IPS DF 6.9 (cell line): ENCODE measurements at places on chromosomes 4 and X.

GRCh38 chr4:101967697-101968346, 177.3 kb downstream of the BANK1 start:
- no peaks in the 10 kb centered on the region for H3K36me3 ChIP-seq
- H3K4me3 ChIP-seq: no peak overlapping the region
- H3K27me3 ChIP-seq: no peaks in the 10 kb centered on the region
- H3K4me1 ChIP-seq: no peaks in the 10 kb centered on the region
- H3K27ac ChIP-seq: no peak overlapping the region
- no peak for DNase-seq

DNA sequence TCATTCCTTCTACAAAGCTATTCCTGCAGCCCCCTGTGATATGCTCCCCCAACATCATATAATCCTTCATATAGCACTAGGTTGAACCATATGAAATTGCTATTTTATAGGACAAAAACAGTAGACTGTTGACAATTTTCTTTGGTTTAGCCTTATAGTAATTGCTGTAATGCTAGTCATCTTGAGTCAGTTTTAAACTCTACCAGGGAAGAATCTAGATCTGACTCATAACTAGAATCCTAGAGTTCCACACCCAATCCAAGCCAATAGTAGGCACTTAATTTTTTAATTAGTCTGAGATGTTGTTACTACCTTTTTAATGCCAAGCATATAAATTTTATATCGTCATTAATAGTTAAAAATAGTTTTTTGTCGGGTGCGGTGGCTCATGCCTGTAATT, 136.8 kb downstream of the CHRNA9 start:
- no peak overlapping the region for H3K4me3 ChIP-seq
- H3K27ac ChIP-seq: no peak overlapping the region
- no peak for DNase-seq
- peaks cover 2% of the 10 kb centered on the region; the same call in 1 of the 2 replicates for H3K4me1 ChIP-seq
- H3K36me3 ChIP-seq: no peaks in the 10 kb centered on the region

DNA sequence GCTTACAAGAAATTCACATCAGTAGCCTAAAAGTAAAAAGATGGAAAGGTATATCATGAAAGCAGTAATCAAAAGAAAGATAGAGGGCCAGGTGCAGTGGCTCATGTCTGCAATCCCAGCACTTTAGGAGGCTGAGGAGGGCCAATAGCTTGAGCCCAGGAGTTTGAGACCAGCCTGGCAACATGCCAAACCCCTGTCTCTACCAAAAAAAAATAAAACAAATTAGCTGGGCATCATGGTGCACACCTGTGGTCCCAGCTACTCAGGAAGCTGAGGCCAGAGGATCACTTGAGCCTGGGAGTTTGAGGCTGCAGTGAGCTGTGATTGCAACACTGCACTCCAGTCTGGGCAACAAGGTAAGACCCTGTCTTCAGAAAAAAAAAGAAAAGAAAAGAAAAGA, 55.5 kb downstream of the GSPT2 start:
- no peak overlapping the region for H3K27ac ChIP-seq
- no peak for DNase-seq
- no peak overlapping the region for H3K4me3 ChIP-seq
- no peaks in the 10 kb centered on the region for H3K4me1 ChIP-seq
- H3K27me3 ChIP-seq: no peaks in the 10 kb centered on the region

DNA sequence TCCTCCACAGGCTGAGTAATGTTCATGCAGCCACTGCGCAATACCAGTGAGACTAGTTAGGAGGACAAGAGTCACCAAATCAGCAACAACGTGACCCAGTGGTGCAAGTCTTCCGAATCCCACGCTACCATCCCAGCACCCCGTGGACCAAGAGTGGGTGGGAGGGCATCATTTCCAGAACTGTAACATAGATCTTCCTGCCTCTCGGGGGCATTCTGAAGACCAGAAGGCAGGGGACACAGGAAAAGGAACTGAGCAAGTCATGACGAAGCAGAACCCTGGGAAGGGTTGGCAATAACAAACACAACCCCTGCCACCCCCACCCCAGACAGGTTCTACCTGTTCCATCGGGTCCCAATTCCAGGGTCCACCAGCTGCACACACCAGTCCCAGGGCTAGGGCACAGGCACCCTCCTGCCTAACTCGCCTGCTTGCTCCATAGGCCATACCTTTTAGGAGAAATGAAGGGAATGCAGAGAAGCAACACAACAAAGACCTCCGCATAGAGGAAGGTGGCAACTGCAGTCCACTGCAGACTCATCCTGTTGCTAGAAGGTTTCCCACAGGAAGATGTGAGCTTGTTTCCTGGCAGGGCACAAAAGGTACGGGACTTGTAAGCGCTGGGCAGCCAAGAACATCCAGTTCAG, 1.4 kb downstream of the BCAP31 start:
- peak overlapping the region; percentile 80; the same call in 1 of the 2 replicates for H3K4me3 ChIP-seq
- peaks cover 10% of the 10 kb centered on the region; the same call in 1 of the 2 replicates for H3K36me3 ChIP-seq
- no peak overlapping the region for H3K27ac ChIP-seq
- DNase-seq: no peak

GRCh38 chrX:105126201-105126600, 94.3 kb downstream of the TEX13A start:
- no peaks in the 10 kb centered on the region for H3K27me3 ChIP-seq
- H3K27ac ChIP-seq: no peak overlapping the region
- H3K4me3 ChIP-seq: no peak overlapping the region
- H3K36me3 ChIP-seq: no peaks in the 10 kb centered on the region
- H3K4me1 ChIP-seq: no peaks in the 10 kb centered on the region

GRCh38 chr4:9940041-9940440, 81.3 kb downstream of the SLC2A9 start:
- no peaks in the 10 kb centered on the region for H3K36me3 ChIP-seq
- no peaks in the 10 kb centered on the region for H3K4me1 ChIP-seq
- DNase-seq: no peak
- no peaks in the 10 kb centered on the region for H3K27me3 ChIP-seq

GRCh38 chr4:144509088-144510015, 136.6 kb upstream of the HHIP start:
- H3K4me3 ChIP-seq: no peak overlapping the region
- no peaks in the 10 kb centered on the region for H3K36me3 ChIP-seq
- no peaks in the 10 kb centered on the region for H3K27me3 ChIP-seq
- no peak for DNase-seq

DNA sequence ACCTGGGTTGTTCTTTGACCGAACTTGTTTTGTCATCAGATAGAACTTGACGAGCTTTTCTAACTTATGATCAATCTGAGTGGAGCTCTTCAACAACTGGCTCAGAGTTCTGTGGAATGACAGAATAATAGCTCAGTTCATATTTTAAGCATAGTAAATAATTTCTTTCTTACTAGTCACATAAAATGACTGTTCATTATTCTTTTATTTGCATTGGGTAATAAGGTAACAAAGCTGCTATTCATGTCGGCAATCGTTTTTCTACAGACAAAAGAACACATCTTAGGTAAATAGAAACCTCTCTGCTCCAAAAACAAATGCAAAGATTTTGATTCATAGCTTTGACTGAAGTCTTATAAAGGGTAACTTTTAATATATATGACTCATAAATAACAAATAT, 57.3 kb upstream of the CXCL8 start:
- H3K4me3 ChIP-seq: no peak overlapping the region
- H3K27ac ChIP-seq: no peak overlapping the region
- H3K27me3 ChIP-seq: no peaks in the 10 kb centered on the region
- no peaks in the 10 kb centered on the region for H3K4me1 ChIP-seq
- DNase-seq: no peak

- no peaks in the 10 kb centered on the region for H3K27me3 ChIP-seq
- no peak overlapping the region for H3K27ac ChIP-seq
- H3K36me3 ChIP-seq: no peaks in the 10 kb centered on the region
These were observed 513.7 kb downstream of the RPA4 start for GRCh38 chrX:97397371-97397770.

DNA sequence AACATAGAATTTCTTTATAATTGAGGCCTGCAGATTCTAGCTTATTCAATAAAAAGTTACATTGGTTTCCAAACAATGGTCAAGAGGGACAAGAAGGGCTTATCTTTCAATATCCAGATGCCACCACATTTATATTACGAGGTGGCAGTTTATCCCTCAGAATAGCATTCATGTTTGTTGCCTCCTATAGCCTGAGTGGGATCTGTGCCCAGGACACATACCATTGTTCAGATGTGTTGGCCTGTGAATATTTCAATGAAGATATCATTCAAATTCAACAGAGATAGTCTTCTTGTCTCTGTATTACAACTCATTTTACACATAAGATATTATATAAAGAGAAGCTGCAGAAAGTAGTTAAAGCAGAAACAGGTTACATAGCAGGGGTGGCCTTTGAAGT, 20.5 kb downstream of the GLRB start:
- H3K4me1 ChIP-seq: no peaks in the 10 kb centered on the region
- no peak overlapping the region for H3K4me3 ChIP-seq
- H3K27me3 ChIP-seq: no peaks in the 10 kb centered on the region
- no peak overlapping the region for H3K27ac ChIP-seq
- H3K36me3 ChIP-seq: no peaks in the 10 kb centered on the region
- no peak for DNase-seq

GRCh38 chrX:28549838-28550237, 37.4 kb upstream of the IL1RAPL1 start:
- no peaks in the 10 kb centered on the region for H3K27me3 ChIP-seq
- H3K36me3 ChIP-seq: no peaks in the 10 kb centered on the region
- H3K4me3 ChIP-seq: no peak overlapping the region

- H3K27me3 ChIP-seq: no peaks in the 10 kb centered on the region
- H3K27ac ChIP-seq: no peak overlapping the region
- no peaks in the 10 kb centered on the region for H3K36me3 ChIP-seq
- H3K4me1 ChIP-seq: no peaks in the 10 kb centered on the region
- no peak overlapping the region for H3K4me3 ChIP-seq
These were observed 67.6 kb upstream of the GUCY1A1 start for GRCh38 chr4:155599085-155599484.

DNA sequence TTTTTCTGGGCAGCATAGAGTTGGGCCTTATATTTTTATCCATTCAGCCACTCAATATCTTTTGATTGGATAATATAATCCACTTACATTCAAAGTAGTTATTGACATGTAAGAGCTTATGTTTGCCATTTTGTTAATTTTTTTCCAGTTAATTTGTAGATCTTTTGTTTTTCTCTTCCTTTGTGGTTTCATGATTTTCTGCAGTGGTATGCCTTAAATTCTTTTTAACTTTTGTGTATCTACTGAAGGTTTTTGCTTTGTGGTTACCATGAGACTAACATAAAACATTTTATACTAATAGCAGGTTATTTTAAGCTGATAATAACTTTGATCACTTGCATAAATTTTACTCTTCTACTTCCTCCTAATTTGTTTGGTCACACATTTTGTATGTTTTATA, 140.8 kb upstream of the GATB start:
- H3K4me1 ChIP-seq: no peaks in the 10 kb centered on the region
- H3K27me3 ChIP-seq: no peaks in the 10 kb centered on the region; the same call in 1 of the 2 replicates
- H3K36me3 ChIP-seq: no peaks in the 10 kb centered on the region
- H3K27ac ChIP-seq: no peak overlapping the region
- DNase-seq: no peak
- H3K4me3 ChIP-seq: no peak overlapping the region

- no peaks in the 10 kb centered on the region for H3K36me3 ChIP-seq
- no peaks in the 10 kb centered on the region for H3K27me3 ChIP-seq
- H3K4me3 ChIP-seq: no peak overlapping the region
- DNase-seq: no peak
These were observed 646.5 kb downstream of the GABRG1 start for GRCh38 chr4:45477311-45477733.

DNA sequence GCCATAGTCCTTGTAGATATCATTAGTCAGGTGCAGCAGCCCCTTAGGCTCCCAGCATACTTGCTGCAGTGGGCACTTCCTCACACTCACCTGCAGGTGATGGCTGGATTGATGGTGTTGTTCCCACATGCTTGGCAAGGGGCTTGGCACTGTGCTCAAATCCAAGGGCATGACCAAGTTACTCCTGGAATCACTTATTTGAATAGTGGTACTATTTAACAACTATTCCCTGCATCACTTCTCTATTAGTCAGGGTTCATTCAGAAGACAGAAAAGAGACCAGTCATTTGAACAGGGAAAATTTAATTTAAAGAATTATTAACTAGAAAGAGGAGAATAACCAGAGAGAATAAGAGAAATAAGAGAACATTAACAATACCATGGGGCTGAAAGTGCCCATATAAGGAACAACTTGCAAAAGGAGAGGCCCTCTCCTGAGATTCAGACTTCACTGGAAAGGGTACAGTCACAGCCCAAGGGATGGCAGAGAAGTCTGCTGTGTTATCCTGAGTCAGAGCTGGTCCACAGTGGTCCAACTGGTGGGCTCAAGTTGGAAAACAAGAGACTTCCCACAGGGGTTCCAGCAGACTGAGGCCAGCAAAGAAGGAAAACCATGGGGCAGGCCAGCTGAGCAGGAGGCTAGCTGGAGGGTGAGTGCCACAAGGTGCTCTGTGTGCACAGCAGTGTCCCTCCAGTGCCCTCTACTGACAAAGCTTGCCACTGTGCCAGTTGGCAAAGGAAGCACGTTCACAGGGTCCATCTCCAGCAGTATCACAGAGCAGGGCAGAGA, 9.8 kb downstream of the SPP1 start:
- DNase-seq: no peak
- no peak overlapping the region for H3K27ac ChIP-seq
- H3K4me3 ChIP-seq: no peak overlapping the region
- H3K27me3 ChIP-seq: no peaks in the 10 kb centered on the region
- H3K36me3 ChIP-seq: peaks cover 4% of the 10 kb centered on the region; the same call in 1 of the 2 replicates
- peaks cover 3% of the 10 kb centered on the region; the same call in 1 of the 2 replicates for H3K4me1 ChIP-seq

GRCh38 chr4:8865681-8866310, 5.8 kb downstream of the HMX1 start:
- H3K27me3 ChIP-seq: peaks cover 98% of the 10 kb centered on the region
- H3K4me1 ChIP-seq: no peaks in the 10 kb centered on the region; the same call in 1 of the 2 replicates
- H3K36me3 ChIP-seq: no peaks in the 10 kb centered on the region
- DNase-seq: no peak
- no peak overlapping the region for H3K27ac ChIP-seq

DNA sequence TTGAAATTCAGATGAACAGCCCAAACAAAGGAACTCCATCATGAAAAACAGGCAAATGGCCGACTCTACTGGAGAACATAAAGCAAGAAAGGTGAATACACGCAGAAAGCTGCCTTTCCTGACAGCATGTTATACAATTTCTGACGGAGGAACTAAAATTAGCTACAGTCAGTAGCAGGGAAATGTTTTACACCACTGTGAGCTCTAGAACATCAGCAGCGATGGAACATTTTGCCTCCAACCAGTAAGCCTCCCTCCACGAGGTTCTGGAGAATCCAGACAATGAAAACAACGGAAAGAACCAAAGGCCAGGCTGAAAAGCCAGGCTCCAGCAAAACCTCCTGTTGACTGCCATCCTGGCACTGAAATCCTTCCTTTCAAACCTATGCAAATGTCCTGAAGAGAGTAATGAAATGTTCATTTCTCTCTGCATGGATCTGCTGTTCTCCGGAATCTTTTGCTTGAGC, 78.9 kb downstream of the IRF2 start:
- H3K4me3 ChIP-seq: no peak overlapping the region
- no peaks in the 10 kb centered on the region for H3K4me1 ChIP-seq
- no peak overlapping the region for H3K27ac ChIP-seq
- H3K36me3 ChIP-seq: 0 out of 2 replicates have a peak, but pooled peaks cover 3% of the 10 kb centered on the region
- no peaks in the 10 kb centered on the region for H3K27me3 ChIP-seq
- no peak for DNase-seq

- no peak overlapping the region for H3K27ac ChIP-seq
- H3K27me3 ChIP-seq: no peaks in the 10 kb centered on the region
- H3K4me3 ChIP-seq: no peak overlapping the region
These were observed 5.4 kb downstream of the ABCE1 start for GRCh38 chr4:145103496-145103895.

GRCh38 chrX:2397229-2398063, 103.3 kb downstream of the DHRSX start:
- DNase-seq: no peak
- H3K27ac ChIP-seq: no peak overlapping the region
- no peaks in the 10 kb centered on the region; the same call in 1 of the 2 replicates for H3K36me3 ChIP-seq
- H3K27me3 ChIP-seq: no peaks in the 10 kb centered on the region
- no peak overlapping the region for H3K4me3 ChIP-seq
